Uterine smooth muscle cell (primary cell): ENCODE measurements at places on chromosomes 2 and 18. TPM values are rescaled to one million over a fixed set of nuclear protein-coding genes. Genes with fewer than 3 reads are reported as not detected.

Gene PDE1A
- total RNA-seq: 11.5 and 20.0 TPM in 2 replicates

Gene SULT1C4
- total RNA-seq: 0.75 TPM in 1 of 2 replicates, not detected in the other

Gene LPIN2
- 42.2 and 48.0 TPM in 2 replicates for total RNA-seq

Gene HS1BP3
- total RNA-seq: 35.6 and 49.5 TPM in 2 replicates

Gene SKOR2
- total RNA-seq: not detected in 2 replicates

Gene SLC9A4
- total RNA-seq: not detected in 2 replicates

Gene C2orf66
- under 0.01 and 0.12 TPM in 2 replicates for total RNA-seq

Gene COL6A3
- 1,986 and 2,978 TPM in 2 replicates for total RNA-seq

Gene LIMS4
- 10.0 and 12.5 TPM in 2 replicates for total RNA-seq

Gene GCKR
- total RNA-seq: 0.12 and 0.22 TPM in 2 replicates

Gene NCOA1
- 9.8 and 15.2 TPM in 2 replicates for total RNA-seq

Gene EPB41L3
- 8.7 and 16.6 TPM in 2 replicates for total RNA-seq

Gene PLCL1
- 0.77 and 1.9 TPM in 2 replicates for total RNA-seq
